ENCODE measurements at places on chromosomes 4 and X. TPM values are rescaled to one million over a fixed set of nuclear protein-coding genes. Genes with fewer than 3 reads are reported as not detected.

CENPVL2 gene
- not detected for total RNA-seq

NLGN4X gene
- total RNA-seq, result 3.1 TPM

CSN1S1 gene
- not detected for total RNA-seq

PDE5A gene
- total RNA-seq, result 26.1 TPM

BBS7 gene
- 11.9 TPM for total RNA-seq

PFKFB1 gene
- total RNA-seq, result 0.35 TPM

GABRB1 gene
- total RNA-seq, result not detected

HMX1 gene
- total RNA-seq, result 0.09 TPM

NRK gene
- total RNA-seq, result 157 TPM

TCP11X2 gene
- not detected for total RNA-seq

TSPAN6 gene
- total RNA-seq, result 29.6 TPM

SLC6A14 gene
- total RNA-seq, result not detected

GLA gene
- 18.0 TPM for total RNA-seq

AGTR2 gene
- 38.0 TPM for total RNA-seq

KLHL4 gene
- 9.0 TPM for total RNA-seq

GAB3 gene
- 6.5 TPM for total RNA-seq

SOWAHB gene
- 0.13 TPM for total RNA-seq

S100P gene
- total RNA-seq, result 2.1 TPM

VCX gene
- not detected for total RNA-seq

HSFX3 gene
- total RNA-seq, result 1.0 TPM

NDST4 gene
- 1.6 TPM for total RNA-seq
